ENCODE measurements at places on chromosomes 4 and X.

DNA sequence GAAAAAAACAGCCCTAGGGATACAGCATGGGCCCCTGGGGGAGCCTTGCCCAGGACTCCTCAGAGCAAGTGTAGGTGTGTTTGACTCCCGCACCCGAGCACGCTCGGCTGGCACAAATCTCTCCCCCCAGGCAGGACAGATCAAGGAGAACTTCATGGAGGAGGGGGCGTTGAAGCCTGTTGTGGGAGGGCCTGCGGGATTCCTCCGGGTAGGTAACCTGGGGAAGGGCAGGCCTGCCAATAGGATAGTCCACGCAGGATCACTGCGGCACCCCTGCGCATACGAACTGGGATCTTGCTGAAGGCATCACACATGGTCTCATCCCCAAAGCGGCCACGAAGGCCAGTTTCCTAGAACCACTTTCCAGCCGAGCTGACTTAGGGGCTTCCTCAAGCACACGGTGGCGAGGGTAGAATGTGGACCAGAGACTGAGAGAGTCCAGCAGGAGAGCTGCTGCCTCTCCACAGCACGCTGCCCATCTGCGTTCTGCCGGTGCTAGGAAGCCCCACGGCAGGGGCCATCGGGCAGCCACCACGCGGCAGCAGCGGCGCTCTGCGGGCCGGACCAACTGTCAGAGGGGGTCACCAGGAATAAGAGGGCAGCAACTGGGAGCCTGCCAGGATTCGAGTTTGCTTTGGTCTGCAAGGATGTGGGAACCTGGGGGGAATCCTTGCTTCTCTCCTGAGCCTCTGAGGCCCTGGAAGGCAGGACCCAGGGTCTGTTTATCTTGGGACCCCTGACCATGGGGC is 56.8 kb downstream of the WFS1 start:
- DNase-seq: no peak

- no peak for DNase-seq
These were observed 59.8 kb downstream of the MRPL1 start for GRCh38 chr4:77922158-77923094.

DNA sequence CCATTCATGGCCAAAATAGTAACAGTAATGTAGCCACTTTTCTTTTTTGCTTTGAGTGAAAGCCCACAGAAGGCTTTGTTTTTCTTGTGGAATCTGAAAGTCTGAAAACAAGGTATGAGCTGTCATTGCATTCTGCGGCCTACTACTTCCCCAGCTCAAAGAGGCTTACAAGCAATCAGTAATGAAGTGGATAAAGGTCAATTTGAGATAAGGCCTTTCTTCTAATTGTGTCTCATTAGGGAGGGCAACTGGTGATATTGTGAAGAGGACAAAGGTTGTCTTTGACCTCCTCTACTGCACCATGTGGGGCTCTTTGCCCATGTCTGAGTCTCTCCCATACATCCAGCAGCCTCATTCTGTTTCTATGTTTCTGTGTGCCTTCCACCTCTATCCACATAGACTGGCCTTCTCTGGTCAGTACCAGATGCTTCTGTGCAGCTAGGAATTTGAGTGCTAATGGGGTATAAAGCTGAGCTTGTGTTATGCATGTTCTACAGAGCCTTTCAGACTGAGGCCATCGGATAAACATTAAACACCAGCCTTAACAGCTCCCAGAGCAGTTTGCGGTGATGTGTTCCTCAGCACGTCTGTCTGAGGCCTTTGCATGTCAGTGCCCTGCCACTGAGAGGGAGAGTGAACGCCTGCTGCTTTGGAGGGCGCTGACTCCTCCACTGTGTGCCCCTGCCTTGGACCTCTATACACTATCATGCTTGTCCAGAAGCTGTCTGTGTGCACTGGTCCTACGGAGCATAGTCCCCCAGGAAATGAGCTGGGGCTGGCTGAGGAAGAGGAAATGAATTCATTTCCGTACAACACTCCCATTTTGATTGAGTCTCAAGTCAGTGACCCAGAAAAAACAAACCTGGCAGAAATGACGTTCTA is 80.2 kb downstream of the SH2D1A start:
- DNase-seq: no peak

GRCh38 chrX:100731441-100732281 is at the start of gene SYTL4:
TSS of gene SYTL4 (minus strand) at chrX:100732121. CDS start at chrX:100702037, 30,084 bp downstream.
- DNase-seq: no peak

DNA sequence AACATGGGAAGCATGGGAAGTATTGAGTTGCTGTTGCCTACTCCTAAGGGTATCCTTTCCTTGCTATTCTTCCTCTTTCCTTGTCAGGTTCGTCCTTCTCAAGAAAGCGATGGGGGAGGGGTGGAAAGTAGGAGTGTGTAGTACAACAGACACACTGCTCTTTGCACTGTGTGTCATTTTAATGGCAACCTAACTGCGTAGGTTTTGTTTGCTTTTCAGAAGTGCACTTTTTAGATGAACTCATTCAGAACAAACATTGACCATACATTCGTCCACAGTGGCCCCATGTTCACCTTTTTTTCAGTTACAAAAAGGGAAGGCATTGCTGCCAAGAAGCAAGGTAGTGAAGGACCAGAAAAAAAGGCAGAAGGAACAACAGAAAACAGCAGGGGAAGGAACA is 10.2 kb upstream of the YIPF6 start:
- DNase-seq: no peak

- DNase-seq: no peak
These were observed 88.9 kb downstream of the UBE2K start for GRCh38 chr4:39786838-39787237.

DNA sequence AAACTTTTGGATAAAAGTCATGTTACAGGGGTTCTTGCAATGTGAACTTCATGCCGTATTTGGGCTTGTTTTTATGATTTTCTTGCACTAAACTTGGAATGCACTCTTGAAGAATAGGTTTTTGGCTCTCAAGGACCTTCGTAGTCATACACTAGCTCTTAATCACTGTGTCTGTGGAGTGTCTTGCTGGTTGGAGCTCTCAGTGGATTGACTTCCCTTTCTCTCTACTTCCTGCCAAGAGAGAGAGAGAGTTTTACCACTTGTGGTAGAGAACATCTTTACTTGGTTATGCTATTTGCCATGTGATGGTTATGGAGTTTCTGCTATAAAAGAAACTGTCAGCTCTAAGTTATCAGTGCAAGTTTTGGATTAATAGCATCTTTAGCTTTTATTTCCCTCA is 112.4 kb downstream of the BMPR1B start:
- no peak for DNase-seq

- DNase-seq: no peak
These were observed 14.6 kb downstream of the FTHL17 start for GRCh38 chrX:31057291-31057690.

- no peak for DNase-seq
These were observed 23.1 kb upstream of the MECP2 start for GRCh38 chrX:154120567-154120966.

GRCh38 chrX:905848-906566 is 275.4 kb downstream of the SHOX start:
- no peak for DNase-seq

GRCh38 chr4:56871371-56871866 is 36.3 kb upstream of the REST start:
- DNase-seq: no peak

DNA sequence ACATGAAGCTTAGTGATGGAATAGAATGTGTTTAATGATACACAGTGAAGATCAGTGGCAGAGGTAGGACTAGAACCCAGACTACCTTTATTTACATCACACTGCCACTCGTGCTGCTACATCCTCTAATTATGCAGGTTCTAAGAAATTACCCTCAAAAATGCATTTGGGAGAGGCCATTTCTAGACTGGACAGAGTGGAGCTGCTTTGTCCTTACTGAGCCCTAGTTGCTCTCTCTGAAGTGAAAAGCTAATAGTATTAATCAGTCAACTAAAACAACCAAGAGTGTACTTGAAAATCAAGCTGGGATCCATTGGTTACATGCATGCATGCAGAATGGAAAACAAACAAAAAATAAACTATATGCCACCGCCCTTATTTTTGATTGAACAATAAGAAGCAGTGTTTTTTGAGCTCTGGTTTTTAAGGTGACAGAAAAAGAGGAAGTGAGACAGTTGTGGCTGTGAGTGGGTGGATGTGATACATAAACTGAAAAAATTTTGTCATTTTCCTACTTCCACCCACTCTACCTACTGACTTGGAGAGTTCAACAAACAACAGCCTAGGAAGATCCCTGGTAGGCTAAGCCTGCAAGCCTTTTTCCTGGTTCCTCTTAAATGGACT is 6.8 kb upstream of the VSIG4 start:
- DNase-seq: no peak

DNA sequence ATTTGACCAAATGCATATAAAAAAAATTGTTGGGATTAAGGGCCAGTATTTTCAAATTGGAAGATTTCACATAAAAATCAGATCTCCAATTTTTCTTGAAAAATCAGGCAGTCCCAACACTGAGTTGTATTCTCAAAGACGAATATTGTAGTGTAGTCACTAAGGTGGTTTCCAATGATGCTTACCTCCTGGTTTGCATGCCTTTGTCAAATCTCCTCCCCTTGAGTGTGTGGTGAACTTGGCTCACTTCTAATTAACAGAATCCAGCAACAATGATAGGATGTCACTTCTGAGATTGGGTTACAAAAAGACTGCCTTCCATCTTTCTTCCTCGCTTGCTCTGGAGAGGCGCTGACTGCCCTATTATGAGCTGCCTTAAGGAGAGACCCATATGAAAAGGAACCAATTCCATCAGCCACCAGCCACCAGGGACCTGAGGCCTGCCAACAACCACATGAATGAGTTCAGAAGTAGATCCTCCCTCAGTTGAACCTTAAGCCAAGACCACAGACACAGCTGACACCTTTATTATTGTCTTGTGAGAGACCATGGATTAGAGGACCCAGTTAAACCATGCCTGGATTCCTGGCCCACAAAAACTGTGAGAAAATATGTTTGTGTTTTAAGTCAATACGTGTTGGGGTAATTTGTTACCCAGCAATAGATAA is 31.2 kb upstream of the TSPAN5 start:
- DNase-seq: no peak

GRCh38 chrX:111447298-111447697 is 35.3 kb upstream of the DCX start:
- no peak for DNase-seq

DNA sequence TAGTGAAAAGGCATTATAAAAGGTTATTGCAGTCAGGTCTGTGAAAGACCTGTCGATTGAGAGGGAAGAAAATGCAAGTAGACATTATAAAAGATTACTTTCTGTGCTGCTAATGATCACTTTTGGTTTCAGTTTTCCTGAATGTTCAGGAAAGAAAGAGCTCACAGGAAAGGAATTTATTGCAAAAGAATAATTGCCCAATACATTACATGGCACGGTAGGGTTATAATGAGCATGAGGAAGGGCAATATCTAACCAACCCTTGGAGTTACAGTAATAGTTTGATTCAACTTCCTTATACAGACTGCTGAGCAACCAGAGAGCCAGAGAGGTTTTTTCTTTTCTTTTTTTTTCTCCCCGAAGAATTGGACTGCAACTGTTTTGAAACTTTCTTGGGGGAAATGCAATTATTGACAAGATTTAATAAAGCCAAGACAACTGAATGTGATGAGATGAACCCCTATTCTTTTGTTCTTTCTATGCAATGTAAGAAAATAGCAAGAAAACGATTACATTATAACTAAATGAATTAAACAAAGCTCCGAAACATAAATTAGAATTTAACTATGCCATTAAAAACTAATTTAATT is 247.0 kb downstream of the C4orf33 start:
- no peak for DNase-seq

DNA sequence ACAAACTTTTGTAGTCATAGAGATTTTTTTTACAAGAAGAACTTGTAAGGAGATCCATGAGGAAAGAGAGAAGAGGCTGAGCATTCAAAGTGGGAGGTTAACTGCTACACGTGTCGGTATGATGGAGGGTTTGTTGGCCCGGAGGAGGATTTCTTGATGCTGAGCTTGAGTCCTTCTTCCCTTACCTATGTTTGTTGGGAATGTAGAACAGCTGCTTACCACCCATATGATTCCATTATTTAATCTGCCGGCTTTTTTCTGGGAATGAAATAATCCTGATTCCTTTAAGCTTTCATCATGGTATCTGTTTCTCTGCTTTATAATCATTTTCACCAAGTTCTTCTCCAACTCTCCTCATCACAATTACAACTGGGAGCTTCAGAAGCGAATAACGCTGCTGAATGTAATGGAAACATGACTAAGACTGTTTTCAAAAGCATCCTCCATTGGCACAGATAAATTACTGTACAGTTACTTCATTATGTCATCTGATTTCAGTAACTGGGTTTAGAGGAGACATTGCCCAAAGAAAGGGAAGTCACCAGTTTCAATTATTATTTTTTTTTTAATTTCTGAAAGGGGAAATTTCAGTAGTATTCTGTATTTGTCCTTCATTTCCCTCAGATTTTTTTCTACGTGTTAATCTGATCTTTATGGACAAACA is 420.6 kb downstream of the SPRY1 start:
- DNase-seq: no peak
